ENCODE measurements at places on chromosomes 7 and 10.

GRCh38 chr7:90604383-90604782 is 8.3 kb downstream of the CDK14 start:
- no peak for DNase-seq

GRCh38 chr10:87751274-87751673 is 66.8 kb downstream of the ATAD1 start:
- DNase-seq, result no peak

- DNase-seq, result no peak
Measured at GRCh38 chr10:43900571-43900970, 251.9 kb upstream of the ZNF32 start.

DNA sequence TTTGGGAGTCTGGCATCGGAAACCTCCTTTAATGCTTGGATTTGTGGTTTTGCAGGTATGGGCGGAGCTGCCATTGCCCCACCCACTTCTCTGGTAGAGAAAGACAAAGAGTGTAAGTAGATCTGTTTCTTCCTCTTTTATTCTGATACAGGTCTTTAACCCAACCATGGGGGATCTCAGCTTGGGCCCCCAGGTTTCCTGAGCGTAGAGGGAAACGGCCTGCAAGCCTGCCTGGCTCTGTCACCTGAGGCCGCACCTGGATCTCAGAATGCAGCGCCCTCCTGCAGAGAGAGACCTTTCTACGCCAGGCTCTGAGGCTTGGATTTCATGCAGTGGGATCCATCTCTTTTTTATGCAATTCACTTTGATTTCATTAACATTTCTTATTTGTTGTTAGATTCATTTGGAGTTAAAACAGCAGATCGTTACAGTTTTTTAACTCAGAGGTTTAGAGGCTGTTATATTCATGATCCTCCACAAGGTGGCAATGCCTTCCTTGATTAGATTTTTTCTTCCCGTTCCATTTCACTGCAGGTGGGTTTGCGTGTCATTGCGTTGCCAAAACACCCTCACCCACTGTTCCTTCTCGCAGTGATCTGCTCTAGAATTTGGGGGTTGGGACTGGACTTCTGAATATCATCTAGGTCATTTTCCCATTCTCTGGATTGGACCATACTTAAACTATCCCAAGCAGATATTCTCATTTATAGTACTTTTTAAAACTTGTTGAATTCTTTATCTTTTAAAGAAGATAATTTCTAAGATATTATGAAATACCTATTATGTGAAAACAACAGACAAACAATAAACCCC is 20.0 kb downstream of the RBM17 start:
- DNase-seq, result no peak

- no peak for DNase-seq
Measured at GRCh38 chr7:110780712-110781111, 310.2 kb upstream of the LRRN3 start.
